ENCODE measurements at places on chromosomes 4 and X. TPM values are rescaled to one million over a fixed set of nuclear protein-coding genes. Genes with fewer than 3 reads are reported as not detected.

GRCh38 chr4:141352331-141352730 lies 131.6 kb downstream of the ZNF330 start:
- no peak overlapping the region for H3K4me3 ChIP-seq
- peaks cover 15% of the 10 kb centered on the region for H3K4me1 ChIP-seq
- H3K27me3 ChIP-seq, result no peaks in the 10 kb centered on the region

Gene CACNA1F
- not detected for total RNA-seq

DNA sequence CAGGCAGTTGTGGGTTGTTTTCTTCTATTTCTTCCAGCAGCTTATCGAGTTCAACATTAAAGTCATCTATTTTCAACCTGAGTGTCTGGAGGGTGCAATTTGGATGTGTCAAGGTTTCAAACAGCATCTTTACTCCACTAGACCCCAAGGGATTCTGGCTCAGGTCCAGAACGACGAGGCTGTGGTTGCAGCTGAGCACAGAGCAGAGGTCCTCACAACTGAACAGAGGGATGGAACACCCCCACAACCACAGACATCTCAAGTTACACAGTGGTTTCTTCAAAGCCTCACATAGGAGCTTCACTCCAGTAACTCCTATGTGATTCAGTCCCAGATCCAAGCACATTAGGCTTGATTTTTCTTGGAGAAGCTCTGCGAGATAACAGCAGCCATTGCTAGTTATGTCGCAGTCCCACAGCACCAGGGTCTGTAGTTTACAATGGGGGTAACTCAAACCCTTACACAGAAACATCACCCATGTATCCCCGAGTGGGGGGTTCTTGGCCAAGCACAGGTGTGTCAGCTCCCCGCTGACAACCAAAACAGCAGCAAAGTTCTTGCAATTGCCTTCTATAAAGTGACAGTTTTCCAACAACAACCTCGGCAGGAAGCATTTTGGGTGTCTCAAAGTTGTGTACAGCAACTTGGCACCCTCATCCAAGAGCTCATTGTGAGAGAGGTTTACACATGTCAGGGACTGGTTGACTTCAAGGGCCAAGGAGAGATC lies 2.8 kb downstream of the NLRP2B start:
- no peak overlapping the region for H3K4me3 ChIP-seq
- H3K27ac ChIP-seq, result no peak overlapping the region
- H3K4me1 ChIP-seq, result no peaks in the 10 kb centered on the region

DNA sequence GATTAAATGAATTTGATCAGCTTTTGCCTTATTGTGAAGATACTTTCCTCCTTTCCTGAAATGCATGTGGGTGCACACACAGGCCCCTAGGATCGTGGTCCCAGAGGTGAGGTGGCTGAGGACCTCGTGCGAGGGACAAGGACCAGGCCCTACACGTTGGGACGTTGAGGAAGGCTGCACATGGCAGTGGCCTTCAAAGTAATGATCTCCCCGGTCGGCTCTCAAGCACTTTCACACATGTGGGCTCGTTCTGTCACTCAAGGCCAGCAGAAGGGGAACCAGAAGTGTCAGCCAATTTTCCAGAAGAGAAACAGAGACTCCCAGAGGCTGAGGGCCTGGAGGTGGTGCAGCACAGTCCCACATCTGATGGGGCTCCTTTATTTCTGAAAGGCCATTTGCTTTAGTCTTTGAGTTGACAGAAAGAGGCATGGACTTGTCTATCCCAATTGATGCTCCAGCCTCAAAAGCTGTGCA lies 196.8 kb downstream of the AFAP1 start:
- H3K4me3 ChIP-seq, result no peak overlapping the region
- H3K27ac ChIP-seq, result no peak overlapping the region
- no peaks in the 10 kb centered on the region for H3K4me1 ChIP-seq
- DNase-seq, result no peak
- H3K27me3 ChIP-seq, result no peaks in the 10 kb centered on the region
- H3K36me3 ChIP-seq, result no peaks in the 10 kb centered on the region

- no peaks in the 10 kb centered on the region for H3K27me3 ChIP-seq
- H3K4me3 ChIP-seq, result no peak overlapping the region
- no peak overlapping the region for H3K27ac ChIP-seq
- no peak for DNase-seq
- H3K36me3 ChIP-seq, result peaks cover 3% of the 10 kb centered on the region
These were observed 8.7 kb downstream of the TBC1D14 start for GRCh38 chr4:6918338-6918737.

- no peak overlapping the region for H3K4me3 ChIP-seq
- H3K27ac ChIP-seq, result no peak overlapping the region
- no peaks in the 10 kb centered on the region for H3K36me3 ChIP-seq
- H3K4me1 ChIP-seq, result no peaks in the 10 kb centered on the region
These were observed 581.3 kb downstream of the BCOR start for GRCh38 chrX:39516427-39516841.

Gene CD99L2
- 75.6 TPM for total RNA-seq

DNA sequence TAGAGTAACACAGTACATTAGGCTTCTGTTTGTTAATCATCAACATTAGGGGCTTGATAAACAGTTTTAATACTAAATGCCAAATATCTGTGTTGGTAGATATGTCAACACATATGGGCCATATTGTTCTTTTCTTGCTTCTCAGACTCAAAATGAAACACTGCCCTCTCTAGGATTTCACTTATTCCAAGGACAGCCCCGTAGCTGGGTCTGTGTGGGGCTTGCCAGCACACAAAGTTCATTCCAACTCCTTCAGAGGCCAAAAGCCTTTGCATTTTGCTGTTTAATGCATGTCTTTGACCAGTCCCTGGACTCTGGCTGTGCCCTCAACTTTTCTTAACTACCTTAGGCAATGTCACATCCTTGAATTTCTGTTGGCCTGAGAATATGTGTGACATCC lies 102.0 kb upstream of the ZNF827 start:
- DNase-seq, result no peak
- H3K4me1 ChIP-seq, result no peaks in the 10 kb centered on the region
- no peaks in the 10 kb centered on the region for H3K27me3 ChIP-seq
- no peaks in the 10 kb centered on the region for H3K36me3 ChIP-seq
- no peak overlapping the region for H3K4me3 ChIP-seq
- H3K27ac ChIP-seq, result no peak overlapping the region

DNA sequence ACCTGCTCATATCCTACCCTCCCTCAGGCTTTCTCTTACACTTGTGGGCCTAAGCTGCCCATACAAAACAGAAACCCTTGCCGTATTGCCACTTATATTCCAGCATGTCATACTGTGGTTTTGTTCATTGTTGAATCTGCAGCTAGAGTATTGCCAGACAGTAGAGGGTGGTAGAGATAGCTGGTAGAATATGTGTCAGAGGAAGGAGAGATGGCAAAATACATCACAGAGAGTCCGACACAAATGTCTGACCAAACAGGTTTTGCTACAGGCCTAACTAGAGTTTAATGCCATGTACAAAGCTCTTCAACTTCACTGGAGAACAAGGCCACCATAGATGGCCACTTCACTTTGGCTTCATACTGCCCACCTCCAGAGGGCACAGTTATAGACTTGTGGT lies 160.1 kb downstream of the EFHC2 start:
- DNase-seq, result no peak
- no peaks in the 10 kb centered on the region for H3K36me3 ChIP-seq
- no peak overlapping the region for H3K4me3 ChIP-seq
- no peaks in the 10 kb centered on the region for H3K27me3 ChIP-seq
- H3K4me1 ChIP-seq, result no peaks in the 10 kb centered on the region

GRCh38 chr4:2623442-2623841 lies 87.0 kb downstream of the FAM193A start:
- peaks cover 14% of the 10 kb centered on the region for H3K36me3 ChIP-seq
- peaks cover 7% of the 10 kb centered on the region for H3K4me1 ChIP-seq
- H3K27ac ChIP-seq, result no peak overlapping the region
- H3K27me3 ChIP-seq, result no peaks in the 10 kb centered on the region
- H3K4me3 ChIP-seq, result no peak overlapping the region

DNA sequence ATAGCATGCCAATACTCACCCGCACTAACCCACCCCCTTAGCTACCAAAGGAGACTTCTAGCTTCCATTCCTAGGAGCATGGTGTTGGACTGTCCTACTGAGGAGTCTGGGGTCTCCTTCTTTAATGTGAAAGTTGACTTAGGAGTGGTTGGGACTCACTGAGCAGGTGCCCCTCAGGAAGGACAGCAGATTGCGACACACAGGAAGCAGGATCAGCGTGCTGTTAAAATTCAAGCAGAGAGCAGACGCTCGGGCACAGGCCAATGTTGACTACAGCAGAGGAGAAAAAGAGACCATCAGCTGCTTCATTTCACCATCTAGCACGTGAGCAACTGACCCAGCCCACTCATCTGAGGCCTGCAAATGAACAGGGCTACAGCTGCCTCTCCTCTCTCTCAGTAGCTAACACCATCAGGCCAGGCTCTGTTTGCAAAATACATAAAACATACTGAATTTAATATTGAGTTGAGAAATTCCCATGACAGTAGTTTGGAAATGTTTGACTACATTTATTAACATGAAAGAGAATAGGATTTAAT lies 10.8 kb downstream of the NOX1 start:
- no peak overlapping the region for H3K27ac ChIP-seq
- no peaks in the 10 kb centered on the region for H3K4me1 ChIP-seq
- no peak overlapping the region for H3K4me3 ChIP-seq
- H3K27me3 ChIP-seq, result no peaks in the 10 kb centered on the region
- no peaks in the 10 kb centered on the region for H3K36me3 ChIP-seq

- DNase-seq, result no peak
- peak overlapping the region; percentile 20 for H3K4me3 ChIP-seq
- H3K36me3 ChIP-seq, result no peaks in the 10 kb centered on the region
- H3K4me1 ChIP-seq, result peaks cover 4% of the 10 kb centered on the region
- no peaks in the 10 kb centered on the region for H3K27me3 ChIP-seq
These were observed 166.6 kb upstream of the RAPGEF2 start for GRCh38 chr4:158936238-158936637.

Gene NUDT11
- 5.0 TPM for total RNA-seq

Gene TSPAN6
- total RNA-seq, result 7.2 TPM

Gene SRPX2
- total RNA-seq, result 60.7 TPM

GRCh38 chrX:311156-312129 lies 7.2 kb downstream of the GTPBP6 start:
- H3K27ac ChIP-seq, result no peak overlapping the region
- no peak for DNase-seq
- H3K4me3 ChIP-seq, result no peak overlapping the region
- no peaks in the 10 kb centered on the region for H3K27me3 ChIP-seq

Gene HHIP
- total RNA-seq, result 0.49 TPM
